ENCODE measurements at places on chromosomes 2 and 18.

DNA sequence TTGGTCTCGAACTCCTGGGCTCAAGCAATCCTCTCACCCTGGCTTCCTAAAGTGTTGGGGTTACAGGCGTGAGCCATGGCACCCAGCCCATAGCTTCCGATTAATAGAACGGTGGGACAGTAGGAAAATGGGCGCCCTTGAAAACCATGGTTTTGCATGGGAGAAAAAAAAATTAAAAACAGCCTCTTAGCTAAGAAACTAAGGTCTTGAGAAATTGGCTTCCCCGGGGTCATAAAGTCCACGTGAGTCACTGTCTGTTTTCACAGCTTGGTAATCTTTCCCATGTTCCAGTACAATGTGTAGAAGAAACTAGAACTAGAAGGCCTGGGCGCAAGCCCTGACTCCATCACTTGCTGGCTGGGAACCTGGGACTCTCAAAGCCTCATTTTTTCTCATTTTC is 20.7 kb downstream of the B3GNT2 start:
- no peak for DNase-seq

GRCh38 chr18:41933778-41934177 is 21.3 kb upstream of the PIK3C3 start:
- no peak for DNase-seq

DNA sequence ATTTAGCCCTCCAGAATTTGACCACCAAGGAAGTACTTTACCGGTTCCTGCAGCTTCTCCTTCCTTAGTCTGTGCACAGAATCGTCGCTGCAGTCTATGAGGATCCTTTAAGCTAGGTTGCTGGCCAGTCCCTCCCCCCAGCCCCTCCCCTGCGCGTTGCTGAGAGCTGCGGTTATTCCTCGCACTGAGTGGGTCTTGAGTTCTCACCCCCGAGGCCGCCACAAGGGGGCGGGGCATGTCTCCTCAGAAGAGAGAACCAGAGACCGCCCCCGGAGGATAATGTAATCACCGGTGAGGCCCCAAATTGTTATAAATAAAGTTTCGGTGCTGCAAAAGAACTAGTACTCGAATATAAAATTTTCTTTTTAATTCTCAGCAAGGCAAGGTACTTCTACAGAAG is 1184.9 kb upstream of the CDH2 start:
- DNase-seq, result no peak

DNA sequence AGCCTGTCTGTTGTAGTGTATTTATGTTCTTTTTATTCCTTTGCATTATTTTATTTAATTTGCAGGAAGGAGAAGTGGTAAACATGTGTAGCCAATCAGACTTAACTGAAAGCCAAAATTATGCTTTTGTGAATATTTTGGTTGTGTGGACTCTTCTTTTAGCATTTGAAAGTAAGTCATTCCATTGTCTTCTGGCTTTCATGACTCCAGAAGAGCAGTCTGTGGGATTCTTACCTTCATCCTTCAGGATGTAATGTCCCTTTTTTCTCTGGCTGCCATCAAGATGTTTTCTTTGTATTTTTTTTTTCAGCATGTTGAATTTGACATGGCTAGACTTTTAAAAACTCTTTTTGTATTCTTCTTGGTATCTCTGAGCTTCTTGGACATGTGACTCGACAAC is 895.2 kb upstream of the ZEB2 start:
- DNase-seq, result no peak

GRCh38 chr2:231708773-231709635 is 679 bp downstream of the PTMA start:
- no peak for DNase-seq

DNA sequence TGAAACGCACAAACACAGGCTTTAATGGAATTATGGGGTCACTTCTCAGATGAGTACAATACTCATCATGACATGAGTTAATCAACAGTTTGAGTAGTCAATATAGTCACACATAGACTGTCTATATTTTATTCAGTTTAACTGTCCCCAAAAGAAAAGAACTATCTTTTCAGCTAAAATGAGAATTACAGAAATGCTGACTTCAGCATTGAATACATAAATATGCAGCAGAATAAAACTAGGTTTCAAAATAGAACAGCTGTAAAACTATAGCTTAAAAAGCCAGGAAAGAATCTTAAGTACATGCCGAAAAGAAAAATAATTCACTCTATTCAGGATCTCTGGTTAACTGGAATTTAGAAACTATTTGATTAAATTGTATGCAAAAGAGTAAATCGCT is 30.0 kb downstream of the SMAD4 start:
- DNase-seq, result no peak

GRCh38 chr2:218291318-218292047 is 820 bp downstream of the TMBIM1 start:
- DNase-seq, result no peak

- no peak for DNase-seq
Observed at GRCh38 chr2:85111819-85112281, 21.3 kb upstream of the TCF7L1 start.

DNA sequence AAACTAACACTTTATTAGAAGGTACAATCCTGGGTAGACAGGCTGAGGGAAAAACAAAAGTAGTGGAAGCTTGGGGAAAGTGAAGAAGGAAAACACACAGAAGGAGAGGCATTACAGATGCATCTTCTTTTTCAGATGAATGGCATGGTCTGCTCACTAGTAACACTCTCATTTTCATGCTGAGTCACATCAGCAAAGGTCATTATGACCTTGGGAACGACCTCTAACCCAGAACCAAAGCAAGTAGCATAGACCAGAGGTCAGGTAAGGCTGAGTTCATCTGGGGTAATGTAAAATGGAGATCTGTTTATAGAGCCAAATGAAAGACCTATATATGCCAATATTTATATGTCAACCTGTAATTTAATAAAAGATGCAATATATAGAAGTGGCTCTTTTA is 294.4 kb upstream of the LRRTM4 start:
- no peak for DNase-seq

- DNase-seq, result no peak
Observed at GRCh38 chr2:10035053-10035422, 8.3 kb upstream of the KLF11 start.

- DNase-seq, result no peak
Observed at GRCh38 chr2:161961061-161961460, 113.0 kb downstream of the DPP4 start.

DNA sequence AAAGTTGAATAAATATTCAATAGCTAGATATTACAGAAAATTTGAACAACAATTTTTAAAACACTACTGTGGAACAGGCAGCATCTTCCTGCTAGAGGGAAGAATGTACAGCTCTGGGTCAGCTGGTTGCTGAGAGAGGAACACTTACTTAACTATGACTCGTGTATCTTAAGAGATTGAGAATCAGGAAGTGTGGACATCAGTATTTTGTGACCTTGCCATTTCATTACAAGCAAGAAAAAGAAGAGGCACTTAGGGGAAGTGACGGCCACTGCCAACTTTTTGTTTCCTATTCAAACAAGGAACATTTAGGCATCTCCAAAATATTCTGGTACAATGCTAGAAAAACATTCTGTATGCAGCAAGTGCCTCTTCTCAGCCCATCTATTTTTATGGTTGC is 45.9 kb downstream of the ITPRID2 start:
- no peak for DNase-seq

DNA sequence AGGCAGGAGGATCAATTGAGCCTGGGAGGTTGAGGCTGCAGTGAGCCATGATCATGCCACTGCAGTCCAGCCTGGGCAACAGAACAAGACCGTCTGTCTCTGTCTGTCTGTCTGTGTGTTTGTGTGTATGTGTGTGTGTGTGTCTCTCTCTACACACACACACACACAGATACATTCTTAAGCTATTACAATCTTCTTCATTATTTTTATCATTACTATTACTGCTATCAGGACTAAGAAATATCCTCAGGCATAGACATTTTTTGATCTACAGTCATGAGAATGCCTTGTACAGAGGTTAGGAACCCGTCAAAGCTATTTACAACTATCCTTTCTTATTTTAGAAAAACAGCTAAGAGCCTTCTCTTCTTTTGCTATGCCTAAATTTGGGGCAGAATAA is 207.4 kb downstream of the NEDD4L start:
- DNase-seq, result no peak

DNA sequence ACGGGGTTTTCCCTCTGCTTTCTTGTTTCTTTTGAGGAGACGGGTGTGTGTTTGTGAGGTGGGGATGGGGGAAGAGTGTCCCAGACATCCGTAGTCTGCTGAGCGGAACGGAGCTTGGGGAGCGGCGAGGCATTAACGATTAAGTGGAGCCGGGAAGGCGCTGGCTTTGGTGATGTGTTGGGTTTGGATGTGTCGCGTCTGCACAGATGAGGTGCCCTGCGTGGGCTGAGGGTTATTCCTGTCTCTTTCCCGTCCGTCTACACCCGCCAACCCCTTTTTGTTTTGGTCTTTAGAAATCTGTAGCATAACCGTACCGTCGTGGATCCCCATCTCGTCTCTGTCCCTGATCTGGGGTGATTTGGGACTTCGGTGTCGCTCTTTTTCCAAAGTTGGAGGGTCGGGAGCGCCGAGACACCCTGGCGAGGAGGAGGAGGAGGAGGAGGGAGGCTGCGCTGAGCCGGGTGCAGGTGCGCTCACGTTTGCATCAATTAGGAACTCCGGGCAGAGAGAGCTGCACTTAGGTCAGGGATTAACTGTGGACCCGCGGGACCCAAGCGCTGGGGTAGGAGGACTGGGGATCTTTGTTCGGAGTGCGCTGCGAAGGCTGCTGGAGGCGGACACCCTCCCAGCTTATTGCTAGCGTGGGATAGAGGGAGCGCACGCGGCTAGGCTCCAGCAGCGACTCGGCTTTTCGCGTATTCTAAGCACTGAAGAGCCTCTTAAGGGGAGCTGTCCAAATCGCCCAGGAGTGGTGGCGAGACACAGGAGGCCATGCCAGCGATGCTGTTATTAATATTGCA is 720.3 kb downstream of the DPP10 start:
- no peak for DNase-seq

DNA sequence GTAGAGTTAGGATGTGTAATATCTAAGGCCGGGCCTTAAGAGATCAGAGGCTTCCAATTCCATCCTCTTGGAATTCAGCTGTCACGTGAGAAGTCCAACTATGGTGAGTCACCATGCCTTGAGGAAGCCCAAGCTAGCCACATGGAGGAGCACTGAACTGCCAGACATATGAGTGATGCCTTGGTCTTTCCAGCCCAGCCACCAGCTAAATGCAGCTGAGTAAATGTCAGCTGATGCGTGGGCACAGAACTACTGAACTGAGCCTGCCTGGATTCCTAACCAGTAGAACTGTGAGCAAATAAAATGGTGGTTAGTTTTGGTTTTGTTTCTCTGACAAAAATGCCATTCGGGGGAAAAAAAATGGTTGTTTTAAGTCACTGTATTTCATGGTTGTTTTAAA is 153.7 kb upstream of the SERTAD2 start:
- DNase-seq, result peak; percentile 21

DNA sequence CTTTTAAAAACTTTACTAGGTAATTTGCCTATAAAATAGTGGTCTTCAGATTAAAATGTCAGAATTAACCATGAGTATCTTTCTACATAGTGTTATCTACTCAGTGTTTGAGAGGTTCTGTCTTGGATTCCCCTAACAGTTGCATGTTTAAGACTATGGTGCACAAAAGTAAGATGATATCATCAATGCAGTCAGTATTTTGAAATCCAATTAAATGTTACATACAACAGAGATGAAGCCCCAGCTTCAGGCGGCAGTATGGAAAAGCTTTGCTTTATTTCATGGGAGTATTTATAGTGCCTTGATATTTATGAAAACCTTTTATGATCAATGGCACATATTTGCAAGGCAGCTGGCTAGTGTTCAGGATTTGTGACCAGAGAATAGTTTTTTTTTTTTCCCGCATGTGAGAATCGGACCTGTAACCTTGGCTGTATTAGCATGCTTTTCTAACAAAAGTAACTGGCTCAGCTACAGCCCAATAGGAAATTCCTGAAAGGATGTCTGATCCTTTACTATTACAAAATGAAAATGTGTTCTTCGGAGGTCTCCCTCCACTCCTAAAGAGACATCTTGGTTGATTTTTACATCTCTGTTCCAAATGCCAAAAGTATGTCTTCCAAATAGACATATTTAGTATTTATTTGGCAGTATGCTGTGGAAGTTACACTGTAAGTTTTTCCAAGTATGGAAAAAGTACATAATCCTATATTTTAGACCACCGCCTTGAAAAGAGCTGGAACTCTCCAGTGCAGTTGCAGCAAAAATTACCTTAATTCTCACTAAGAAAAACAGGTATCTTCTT is 319.3 kb upstream of the UBE2E3 start:
- DNase-seq, result no peak

GRCh38 chr2:172836347-172836821 is 100.7 kb downstream of the RAPGEF4 start:
- DNase-seq, result peak; percentile 27

GRCh38 chr2:152568531-152568930 is 148.7 kb downstream of the PRPF40A start:
- no peak for DNase-seq

- DNase-seq, result no peak
Observed at GRCh38 chr2:240759459-240759858, 60.6 kb downstream of the KIF1A start.

DNA sequence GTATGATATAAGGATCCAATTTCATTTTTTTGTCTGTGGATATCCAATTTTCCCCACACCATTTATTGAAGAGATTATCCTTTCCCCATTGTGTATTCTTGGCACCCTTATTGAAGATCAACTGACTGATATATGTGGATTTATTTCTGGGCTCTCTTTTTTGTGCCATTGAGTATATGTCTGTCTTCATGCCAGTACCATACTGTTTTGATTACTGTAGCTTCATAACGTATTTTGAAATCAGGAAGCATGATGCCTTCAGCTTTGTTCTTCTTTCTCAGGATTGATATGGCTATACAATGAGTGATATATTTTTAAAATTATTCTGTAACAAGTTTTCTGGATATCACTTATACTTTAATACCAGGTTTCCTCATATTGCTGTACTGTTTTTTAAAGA is 58.1 kb upstream of the DLX2 start:
- DNase-seq, result no peak

GRCh38 chr2:209189893-209190292 is 234.0 kb upstream of the MAP2 start:
- no peak for DNase-seq

DNA sequence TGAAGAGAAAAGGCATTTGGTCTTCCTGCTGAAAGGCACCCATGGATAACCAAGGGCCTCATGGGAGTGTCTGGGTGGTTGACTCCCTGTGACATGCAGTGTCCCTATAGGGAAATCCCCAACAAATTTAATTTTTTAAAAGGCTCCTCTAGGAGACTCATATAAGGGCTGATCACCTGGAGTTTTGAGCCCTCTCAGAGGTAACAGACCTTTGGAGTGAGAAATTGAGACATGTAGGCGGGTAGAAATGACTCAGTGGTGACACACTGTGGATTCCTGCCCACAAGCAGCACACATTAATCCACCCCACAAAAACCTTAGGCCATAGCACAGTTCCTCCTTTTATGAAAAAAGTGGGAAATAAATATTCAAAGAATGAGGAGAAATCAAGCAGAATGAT is 557.0 kb upstream of the CNTNAP5 start:
- no peak for DNase-seq

GRCh38 chr2:19685731-19686130 is 216.1 kb downstream of the TTC32 start:
- DNase-seq, result no peak
